ENCODE measurements at places on chromosomes 1 and 21.

- no peak for DNase-seq
Observed at GRCh38 chr1:87219626-87220025, 109.1 kb upstream of the LMO4 start.

DNA sequence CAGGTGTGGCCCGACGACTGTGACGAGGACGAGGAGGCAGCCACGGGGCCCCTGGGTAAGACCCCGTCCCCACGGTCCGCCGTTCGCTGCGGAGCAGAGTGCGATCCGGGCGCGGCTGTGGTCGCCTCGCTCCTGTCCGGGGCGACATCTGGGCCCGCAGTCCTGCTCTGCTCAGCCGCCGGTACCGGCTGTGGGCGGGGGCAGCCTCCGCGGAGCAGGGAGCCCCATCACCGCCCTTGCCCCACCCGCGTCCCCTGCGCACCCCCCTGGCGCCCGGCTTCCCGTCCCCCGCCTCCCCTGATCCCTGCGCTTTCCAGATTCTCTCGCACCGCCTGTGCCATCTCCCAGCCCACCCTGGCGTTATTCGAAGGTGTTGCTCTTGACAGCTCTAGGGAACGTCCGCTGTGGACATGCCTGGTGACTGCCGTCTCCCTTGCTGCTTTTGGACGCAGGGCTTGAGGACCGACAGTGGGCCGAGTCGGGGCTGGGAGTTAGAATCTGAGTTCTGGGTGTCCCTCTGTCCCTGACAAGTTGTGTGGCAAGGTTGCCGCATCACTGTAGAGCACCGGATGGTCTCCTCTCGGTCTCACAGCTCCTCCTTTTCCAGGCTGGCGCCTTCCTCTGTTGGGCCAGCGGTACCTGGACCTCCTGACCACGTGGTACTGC is 596 bp downstream of the TOR3A start:
- no peak for DNase-seq

- DNase-seq, result no peak
Observed at GRCh38 chr1:39317910-39318633, 113.6 kb downstream of the MACF1 start.

GRCh38 chr1:159960721-159961381 is 6.8 kb upstream of the SLAMF9 start:
- no peak for DNase-seq

GRCh38 chr21:36839123-36839522 is 127.3 kb downstream of the HLCS start:
- no peak for DNase-seq

DNA sequence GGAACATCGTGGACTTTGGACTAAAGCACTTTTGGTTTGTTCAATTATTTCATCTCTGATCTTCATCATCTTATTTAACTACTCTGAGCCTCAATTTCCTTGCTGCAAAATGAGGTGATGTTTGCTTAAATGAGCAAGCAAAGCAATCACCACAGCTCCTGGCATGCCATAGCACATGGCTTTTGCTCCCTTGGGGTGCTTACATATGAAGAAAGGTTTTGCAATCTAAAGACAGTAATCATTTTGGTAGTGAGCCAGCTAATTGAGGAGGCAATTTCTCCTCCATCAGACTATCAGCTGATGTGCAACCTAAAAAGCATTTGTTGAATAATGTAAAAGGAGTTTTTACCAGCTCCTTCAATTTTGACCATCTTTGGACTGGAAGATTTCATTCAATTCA is 68.8 kb upstream of the KCNJ15 start:
- DNase-seq, result no peak

- DNase-seq, result no peak
Observed at GRCh38 chr1:34066166-34066565, 98.9 kb downstream of the CSMD2 start.

GRCh38 chr1:193438312-193438711 is 251.9 kb upstream of the B3GALT2 start:
- no peak for DNase-seq

GRCh38 chr1:90839323-90839722 is 122.2 kb upstream of the BARHL2 start:
- DNase-seq, result no peak

DNA sequence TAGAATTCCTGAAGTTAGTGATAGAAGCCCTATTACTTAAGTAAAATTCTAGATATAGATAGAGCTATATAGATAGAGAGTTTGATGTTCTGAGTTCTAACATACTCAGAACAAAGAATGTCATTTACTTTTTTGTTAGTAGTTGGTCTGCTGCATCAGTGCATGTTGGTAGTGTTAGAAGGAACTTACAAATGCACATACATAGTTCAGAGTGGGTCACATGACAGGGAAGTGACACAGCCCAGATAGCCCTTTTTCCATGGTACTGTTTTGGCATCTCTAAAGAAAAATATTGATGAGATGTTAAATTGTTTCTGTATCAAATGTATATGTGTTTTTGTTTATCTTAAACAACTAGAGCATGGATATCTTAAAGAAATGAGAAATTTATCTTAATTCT is 45.7 kb downstream of the DHX9 start:
- DNase-seq, result no peak

DNA sequence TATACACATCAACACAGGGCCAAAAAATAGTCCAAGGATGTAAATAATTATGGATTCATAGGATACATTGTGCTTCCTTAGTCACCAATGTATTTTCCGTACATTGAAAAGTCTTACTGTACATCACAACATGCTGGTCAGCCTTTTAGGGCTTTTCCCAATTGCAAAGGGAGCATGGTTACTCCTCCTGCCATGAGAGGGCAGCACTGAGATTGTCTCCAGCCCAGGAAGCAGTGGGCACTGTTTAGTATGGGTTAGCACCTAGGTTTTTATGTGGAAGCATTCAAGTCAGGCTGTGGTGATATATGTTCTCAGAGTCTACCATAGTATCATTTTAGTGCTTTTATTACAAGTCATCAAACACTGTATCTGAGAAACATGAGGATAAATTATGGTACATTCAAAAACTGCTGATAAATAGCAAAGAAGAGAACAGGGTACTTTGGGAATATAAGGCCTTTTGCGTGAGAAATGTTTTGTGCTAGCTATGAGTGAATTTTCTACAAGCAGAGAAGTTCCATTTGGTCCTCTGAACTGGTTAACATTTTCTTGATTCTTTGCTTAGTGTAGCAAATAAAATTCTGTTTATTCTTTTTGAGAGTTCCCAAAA is 34.0 kb downstream of the ST6GALNAC5 start:
- no peak for DNase-seq

DNA sequence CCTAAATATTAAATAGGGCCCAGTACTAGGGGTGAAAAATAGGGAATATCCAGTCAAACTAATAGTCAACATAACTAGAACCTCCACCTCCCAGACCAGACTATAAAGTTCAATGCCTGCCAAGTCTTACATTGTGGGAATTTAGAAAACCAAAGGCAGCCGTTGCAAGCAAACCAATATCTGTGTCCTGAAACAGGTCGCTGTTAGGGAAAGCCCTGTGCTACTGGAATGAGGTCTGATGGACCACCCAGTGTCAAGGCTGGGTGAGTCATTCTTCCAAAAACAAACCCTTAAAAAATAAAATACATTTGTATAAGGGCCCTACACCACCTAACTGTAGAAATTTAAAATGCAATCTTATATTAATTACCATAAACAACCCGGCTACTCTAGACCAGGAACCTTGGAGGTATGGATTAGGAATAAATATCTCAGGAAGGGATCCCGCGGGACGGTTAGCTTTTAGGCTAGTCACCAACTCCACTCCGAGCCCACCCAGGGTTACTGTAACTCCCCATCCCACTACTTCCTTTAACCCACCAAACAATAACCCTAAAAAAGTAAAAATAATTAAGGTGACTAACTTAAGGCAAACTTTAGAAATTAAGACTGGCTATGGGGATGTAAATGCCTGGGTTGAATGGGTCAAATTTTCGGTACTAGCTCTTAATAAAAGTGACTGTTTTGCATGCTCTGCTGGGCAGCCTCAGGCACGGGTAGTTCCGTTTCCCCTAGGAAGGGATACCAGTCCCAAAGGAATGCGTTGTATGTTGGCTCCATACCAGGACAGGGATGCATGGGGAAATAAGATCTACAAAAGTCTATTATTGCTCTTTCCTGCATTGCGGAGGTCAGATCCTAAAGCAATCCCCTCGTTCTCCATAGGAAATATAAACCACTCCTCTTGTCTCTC is 65.4 kb upstream of the TLR5 start:
- DNase-seq, result no peak

- peak; percentile 20 for DNase-seq
Observed at GRCh38 chr1:147647796-147648633, 22.3 kb downstream of the ACP6 start.

DNA sequence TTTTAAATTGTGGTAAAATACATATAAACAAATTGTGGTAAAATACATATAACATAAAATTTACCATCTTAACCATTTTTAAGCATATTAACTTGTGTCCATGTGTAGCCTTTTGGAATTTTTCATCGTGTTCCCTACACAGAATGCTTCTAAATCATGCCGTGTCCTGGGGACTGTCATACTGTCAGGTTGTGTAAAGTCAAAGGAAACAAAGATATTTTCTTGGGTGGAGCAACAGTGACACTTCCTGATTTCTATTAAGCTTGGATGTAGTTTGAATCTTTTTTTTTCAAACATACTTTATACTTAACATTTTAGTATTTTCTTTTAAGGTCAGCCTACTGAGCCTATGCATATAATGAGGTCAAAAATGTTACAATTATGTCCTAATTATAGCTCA is 32.3 kb downstream of the DOP1B start:
- no peak for DNase-seq

DNA sequence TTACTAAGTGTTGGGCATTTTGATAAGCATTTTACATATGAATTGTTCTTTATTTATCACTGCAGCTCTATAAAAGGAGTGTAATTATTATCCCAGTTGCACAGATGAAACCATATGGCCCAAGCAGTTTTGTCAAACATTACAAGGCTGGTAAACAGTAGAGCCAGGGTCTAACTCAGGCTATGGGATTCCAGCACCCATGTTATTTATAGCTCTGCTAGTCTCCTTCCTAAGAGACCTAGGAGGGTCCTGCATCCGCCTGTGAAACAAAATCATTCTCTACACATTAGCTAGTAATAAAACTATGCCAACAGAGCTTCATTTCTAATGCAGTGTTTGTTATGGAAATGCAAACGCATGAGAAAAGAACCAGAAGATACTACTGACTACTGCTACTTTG is 58.6 kb downstream of the IL23R start:
- DNase-seq, result no peak

DNA sequence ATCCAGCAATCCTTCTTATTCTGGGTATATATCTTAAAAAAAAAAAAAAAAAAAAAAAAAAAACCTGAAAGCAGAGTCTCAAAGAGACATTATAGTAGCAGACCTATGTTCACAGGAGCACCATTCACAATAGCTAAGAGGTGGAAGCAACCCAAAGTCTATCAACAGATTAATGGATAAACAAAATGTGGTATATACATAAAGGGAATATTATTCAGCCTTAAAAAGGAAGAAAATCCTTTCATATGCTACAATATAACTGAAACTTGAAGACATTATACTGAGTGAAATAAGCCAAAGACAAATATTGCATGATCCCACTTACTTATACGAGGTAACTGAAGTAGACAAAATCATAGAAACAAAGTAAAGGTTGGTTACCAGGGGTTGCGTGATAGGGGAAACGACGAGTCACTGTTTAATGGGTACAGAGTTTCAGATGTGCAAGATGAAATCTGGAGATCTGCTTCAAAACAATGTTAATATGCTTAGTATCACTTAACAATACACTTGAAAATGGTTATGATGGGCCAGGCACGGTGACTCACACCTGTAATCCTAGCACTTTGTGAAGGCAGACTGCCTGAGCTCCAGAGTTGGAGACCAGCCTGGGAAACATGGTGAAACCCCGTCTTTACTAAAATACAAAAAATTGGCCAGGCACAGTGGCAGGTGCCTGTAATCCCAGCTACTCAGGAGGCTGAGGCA is 29.5 kb downstream of the PIK3R3 start:
- no peak for DNase-seq

GRCh38 chr1:229456016-229456415 is 22.1 kb upstream of the ACTA1 start:
- no peak for DNase-seq

DNA sequence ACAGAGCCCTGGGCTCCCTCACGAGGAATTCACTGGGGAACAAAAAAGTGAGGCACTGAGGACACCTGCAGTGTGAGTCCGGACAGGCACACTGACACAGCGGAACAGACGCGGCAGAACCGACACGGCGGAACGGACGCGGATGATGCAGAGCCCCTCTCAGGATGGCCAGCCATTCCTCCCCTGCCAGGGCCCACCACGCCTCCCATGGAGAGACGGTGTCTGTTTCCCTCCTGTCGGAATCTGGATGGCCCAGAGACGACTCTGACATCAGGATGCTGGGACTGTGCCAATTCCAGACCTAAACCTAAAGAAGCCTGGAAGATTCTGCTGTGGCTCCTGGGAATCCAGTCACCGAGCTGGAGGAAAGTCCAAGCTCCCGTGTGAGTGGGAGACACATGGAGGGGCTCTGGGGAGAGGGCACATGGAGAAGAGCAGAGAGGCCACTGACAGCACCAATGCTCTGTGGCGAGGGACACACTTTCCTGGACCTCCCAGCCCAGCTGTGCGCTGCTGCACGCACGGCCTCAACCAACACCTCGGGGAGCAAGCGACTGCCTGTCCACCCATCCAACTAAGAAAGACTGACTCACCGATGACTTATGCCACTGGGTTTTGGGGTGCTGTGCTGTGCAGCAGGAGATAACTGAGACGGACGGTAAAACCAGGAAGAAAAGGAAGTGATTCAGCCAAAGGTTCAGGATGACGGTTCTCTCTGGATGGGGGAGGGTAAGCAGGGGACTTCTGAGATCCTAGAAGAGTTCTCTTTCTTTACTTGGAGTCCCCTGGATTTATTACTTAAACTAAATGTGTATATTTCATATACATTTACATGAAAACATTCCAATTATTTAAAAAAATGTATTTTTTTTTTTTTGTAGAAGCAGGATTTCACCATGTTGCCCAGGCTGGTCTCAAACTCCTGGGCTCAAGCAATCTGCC is 23.3 kb downstream of the ZBTB17 start:
- DNase-seq, result no peak

- no peak for DNase-seq
Observed at GRCh38 chr1:236904892-236905741, 99.1 kb downstream of the MT1HL1 start.

- no peak for DNase-seq
Observed at GRCh38 chr1:77539519-77540142, 142.8 kb downstream of the ZZZ3 start.

GRCh38 chr1:200248541-200248940 is 161.3 kb downstream of the ZNF281 start:
- DNase-seq, result no peak
